Stimulated activated CD4-positive, alpha-beta T cell treated with anti-CD3 and anti-CD28 coated beads, Interleukin-2, amount 100 ng/mL, for 4 hours (primary cell): ENCODE measurements at places on chromosomes 6 and 20.
A peak's percentile ranks its signal among the peaks of the same experiment; 100 is the strongest.

DNA sequence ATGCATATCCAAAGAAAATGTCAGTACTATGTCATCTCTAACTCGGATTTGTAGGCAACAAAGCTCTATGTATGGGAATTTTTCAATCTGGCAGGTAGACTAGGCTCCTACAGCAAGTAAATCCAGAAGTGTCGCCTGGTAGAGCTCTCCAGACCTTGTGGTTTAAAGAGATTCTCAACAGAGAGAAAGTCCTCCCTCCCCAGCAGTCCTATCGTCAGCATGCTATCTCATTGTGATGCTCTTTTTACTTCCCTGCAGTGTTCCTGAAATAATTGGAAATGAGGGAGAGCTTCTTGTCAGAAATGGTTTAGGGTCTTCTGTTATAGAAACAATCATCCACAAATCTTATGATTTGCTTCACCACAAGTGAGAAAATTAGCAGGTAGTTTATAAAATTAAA is 395.4 kb downstream of the FRK start:
- DNase-seq, result no peak

GRCh38 chr6:169424821-169425240 is 171.2 kb upstream of the THBS2 start:
- no peak for DNase-seq

- no peak for DNase-seq
These were observed 822.1 kb downstream of the TENT5A start for GRCh38 chr6:80930376-80930775.

DNA sequence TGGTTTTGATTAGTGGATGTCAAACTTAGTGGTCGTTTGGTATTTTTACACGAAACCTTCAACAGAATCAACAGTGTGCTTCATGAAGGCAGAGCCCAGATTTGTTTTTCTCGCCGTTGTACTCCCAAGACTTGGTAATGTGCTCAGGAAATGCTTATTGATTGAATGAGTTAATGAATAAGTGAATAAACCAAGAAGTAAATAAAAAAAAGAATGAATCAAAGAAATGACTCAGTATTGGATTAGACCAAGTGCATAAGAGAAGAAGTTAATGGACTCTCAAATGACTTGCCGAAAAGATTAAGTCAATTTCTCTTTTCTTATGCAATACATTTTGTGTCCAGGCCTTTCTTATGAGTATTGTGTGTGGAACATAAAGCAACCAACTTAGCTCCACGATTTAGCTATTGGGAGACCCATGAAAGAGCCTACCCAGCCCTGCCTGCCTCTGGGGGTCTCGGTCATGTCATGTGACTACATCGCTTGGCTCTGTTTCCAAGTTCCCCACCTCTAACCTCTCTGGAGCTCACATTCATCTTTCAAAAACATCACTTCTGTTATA is 10.6 kb upstream of the FUCA2 start:
- DNase-seq, result no peak

- no peak for DNase-seq
These were observed 10.3 kb upstream of the PRSS16 start for GRCh38 chr6:27237089-27237803.

DNA sequence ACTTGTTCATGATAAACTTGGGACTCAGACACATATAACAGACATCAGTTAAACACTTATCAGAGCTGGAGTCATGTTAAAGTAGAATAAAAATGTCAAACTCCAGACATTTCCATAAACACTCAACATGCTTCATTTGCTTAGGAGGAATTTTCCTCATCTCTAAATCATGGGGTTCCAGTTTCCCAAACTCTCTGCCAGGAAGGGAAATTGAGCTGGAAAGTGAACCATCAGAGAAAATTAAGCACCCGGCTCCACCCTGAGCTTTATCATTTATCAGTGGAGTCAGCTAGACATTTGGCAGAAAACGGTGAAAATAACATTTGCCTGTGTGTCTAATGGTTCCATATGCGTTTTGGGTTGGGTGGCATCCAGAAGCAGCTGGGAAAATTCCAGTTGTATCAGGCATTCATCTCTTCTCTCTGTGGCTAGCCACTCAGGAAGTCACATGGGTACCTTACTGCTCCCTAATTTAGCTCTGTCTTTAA is 25.3 kb upstream of the ZNFX1 start:
- DNase-seq, result no peak

DNA sequence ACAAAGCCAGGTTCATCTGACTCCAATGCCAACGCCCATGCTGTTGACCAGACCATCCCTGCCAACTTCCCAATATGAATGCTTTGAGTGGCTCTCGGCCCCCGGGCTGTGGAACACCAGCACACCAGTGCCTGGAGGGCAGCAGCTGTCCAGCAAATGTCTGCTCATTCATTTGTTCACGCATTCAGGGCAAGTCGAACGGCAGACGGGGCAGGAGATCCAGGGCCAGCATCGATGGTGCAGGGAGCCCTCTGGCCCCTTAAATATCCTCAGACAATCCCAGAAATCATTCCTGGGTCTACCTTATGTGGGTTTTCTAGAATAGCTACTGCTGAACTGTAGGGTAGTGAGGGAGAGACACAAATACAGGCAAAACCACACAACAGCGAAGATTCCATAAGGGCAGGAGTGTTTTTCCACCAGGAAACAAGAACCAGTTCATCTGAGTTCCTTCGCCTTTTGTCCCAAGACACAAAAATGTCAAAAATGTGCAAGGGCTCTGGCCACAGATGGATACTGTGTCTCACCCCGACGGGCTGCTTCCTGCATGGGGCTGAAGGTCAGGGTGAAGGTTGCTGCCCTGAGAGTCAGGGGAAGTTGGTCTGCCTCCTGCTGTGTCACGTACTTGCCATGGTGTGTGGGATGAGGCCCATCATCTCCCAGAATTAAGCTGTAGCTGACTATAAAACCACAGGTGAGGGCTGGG is 15.5 kb downstream of the RIPOR3 start:
- no peak for DNase-seq

- DNase-seq, result no peak
These were observed 105.5 kb downstream of the HUS1B start for GRCh38 chr6:551405-551804.

- DNase-seq, result no peak
These were observed 8.8 kb downstream of the TMEM244 start for GRCh38 chr6:129852257-129852858.

GRCh38 chr6:168210239-168211105 is 109.1 kb downstream of the DACT2 start:
- DNase-seq, result no peak

- no peak for DNase-seq
These were observed 124.7 kb upstream of the PMEPA1 start for GRCh38 chr20:57834306-57835073.

DNA sequence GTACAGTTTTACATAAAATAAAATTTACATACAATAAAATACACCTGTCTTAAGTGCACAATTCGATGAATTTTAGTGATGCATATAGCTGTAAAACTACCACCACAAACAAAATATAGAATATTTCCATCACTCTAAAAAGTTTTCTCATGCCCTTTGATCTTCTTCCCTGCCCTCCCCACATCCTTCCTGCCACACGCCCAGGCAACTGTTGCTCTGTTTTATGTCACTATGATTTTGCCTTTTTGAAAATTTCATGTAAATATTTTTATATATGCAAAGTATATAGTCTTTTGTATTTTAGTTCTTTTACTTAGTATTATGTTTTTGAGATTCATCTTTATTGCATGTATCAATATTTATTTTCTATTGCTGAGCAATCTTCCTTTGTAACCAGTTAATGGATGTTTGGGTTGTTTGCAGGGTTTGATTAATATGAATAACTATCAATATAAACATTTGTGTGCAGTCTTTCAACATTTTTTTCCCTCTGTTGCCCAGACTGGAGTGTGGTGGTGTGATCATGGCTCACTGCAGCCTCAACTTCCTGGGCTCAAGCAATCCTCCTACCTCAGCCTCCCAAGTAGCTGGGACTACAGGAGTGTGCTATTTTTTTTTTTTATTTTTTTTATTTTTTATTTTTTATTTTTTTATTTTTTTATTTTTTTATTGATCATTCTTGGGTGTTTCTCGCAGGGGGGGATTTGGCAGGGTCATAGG is 23.8 kb upstream of the SAMHD1 start:
- peak; percentile 47 for DNase-seq

GRCh38 chr20:44180814-44181213 is 6.2 kb downstream of the JPH2 start:
- DNase-seq, result no peak
